ENCODE measurements at places on chromosomes 13 and 19. TPM values are rescaled to one million over a fixed set of nuclear protein-coding genes. Genes with fewer than 3 reads are reported as not detected.

MYO16 gene
- 1.1 TPM for total RNA-seq

CD33 gene
- total RNA-seq = 4.2 TPM

TICAM1 gene
- 3.0 TPM for total RNA-seq

GRCh38 chr13:60612593-60612992 lies 215.6 kb downstream of the TDRD3 start:
- H3K4me3 ChIP-seq = no peak overlapping the region
- no peaks in the 10 kb centered on the region for H3K36me3 ChIP-seq
- H3K27me3 ChIP-seq = no peaks in the 10 kb centered on the region
- no peak for DNase-seq
- H3K4me1 ChIP-seq = no peaks in the 10 kb centered on the region

GRCh38 chr19:42325896-42326771 lies 699 bp downstream of the MEGF8 start:
- H3K36me3 ChIP-seq = no peaks in the 10 kb centered on the region
- H3K4me1 ChIP-seq = peaks cover 41% of the 10 kb centered on the region
- H3K27me3 ChIP-seq = peaks cover 10% of the 10 kb centered on the region
- H3K4me3 ChIP-seq = peak overlapping the region; percentile 78

GRCh38 chr13:65881561-65882155 lies 1348.5 kb downstream of the PCDH9 start:
- H3K4me3 ChIP-seq = no peak overlapping the region
- no peaks in the 10 kb centered on the region for H3K4me1 ChIP-seq
- no peaks in the 10 kb centered on the region for H3K27me3 ChIP-seq
- DNase-seq = no peak
- no peak overlapping the region for H3K27ac ChIP-seq
- H3K36me3 ChIP-seq = no peaks in the 10 kb centered on the region

DNA sequence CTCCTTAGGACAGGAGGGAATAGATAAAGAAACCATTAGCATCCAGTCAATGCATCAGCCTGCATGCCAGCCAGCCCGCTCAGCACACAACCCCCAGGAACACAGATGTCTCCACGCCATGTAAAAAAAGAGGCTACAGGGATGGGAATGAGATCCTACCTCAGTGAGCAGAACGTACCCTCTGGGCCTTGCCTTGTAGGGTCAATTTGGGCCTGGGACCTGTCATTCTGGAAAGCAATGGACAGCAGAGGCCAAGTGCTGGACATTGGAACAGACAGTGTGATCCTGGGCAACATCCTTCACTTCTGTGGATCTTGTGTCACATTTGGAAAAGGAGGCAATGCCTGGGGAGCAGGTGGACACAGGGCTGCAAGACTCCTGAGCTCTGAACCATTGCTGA lies 26.0 kb downstream of the VSTM2B start:
- no peaks in the 10 kb centered on the region for H3K27me3 ChIP-seq
- H3K4me1 ChIP-seq = no peaks in the 10 kb centered on the region
- H3K36me3 ChIP-seq = no peaks in the 10 kb centered on the region

- no peak overlapping the region for H3K27ac ChIP-seq
- no peaks in the 10 kb centered on the region for H3K27me3 ChIP-seq
- no peaks in the 10 kb centered on the region for H3K4me1 ChIP-seq
- no peak overlapping the region for H3K4me3 ChIP-seq
- DNase-seq = no peak
These were observed 109.2 kb upstream of the MCF2L start for GRCh38 chr13:112859817-112860190.

DNA sequence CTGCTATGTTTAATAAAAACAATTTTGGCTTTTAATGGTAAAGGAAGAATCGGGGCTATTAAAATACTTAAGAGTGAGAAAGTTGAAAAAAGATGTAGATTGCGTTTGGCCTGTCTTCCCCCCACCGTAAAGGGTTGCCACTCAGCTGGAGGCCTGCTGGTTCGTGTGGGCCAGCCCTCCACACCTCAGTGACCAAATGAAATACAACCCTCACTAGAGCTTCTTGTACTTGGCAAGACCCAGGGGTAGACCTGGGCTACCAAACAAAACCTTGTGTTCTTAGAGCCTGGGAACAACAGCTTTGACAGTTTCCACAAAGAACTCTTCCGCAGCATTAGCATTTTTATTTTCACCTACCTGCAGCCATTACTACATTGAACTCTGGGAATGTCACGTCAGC lies 152.8 kb upstream of the PABPC3 start:
- H3K4me1 ChIP-seq = no peaks in the 10 kb centered on the region
- no peaks in the 10 kb centered on the region for H3K27me3 ChIP-seq
- H3K4me3 ChIP-seq = no peak overlapping the region
- DNase-seq = no peak
- H3K27ac ChIP-seq = no peak overlapping the region

DNA sequence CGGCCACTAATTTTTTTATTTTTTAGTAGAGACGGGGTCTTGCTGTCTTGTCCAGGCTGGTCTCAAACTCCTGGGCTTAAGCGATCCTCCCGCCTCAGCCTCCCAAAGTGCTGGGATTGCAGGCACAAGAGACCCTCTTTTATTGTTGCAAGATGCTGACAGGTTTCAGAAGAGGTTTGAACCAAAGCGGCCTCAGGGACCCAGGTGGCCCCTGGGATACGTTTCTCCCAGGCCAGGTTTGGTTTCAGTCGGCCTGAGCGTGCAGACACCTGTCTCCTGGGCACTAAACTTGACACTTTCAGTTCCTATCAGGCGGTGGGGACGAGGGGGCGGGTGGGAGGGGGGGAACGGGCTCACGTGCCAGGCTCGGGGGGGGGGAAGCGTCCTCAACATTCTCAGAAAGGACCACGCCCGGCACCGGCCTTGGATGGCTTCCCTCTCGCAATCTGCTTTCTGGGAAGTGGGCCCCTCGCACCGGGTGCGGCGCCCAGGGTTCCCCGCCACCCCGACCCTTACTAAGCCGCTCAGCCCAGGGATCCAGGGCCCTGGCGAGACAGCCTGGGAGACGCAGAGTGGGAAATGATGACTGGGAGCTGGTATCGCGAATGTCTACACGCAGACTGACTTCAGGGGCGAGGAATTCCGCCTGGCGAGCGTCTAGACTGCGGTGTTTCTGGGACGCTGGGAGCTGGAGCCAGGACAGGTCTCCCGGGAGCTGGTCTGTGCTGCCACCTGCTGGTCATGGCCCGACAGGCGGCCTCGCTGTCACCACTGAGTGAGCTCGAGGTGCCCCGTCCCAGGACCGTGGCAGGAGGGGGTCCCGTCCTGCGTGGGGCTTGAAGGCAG lies 91.6 kb downstream of the GNG7 start:
- peak overlapping the region; percentile 24 for H3K4me3 ChIP-seq
- no peaks in the 10 kb centered on the region for H3K27me3 ChIP-seq
- H3K36me3 ChIP-seq = no peaks in the 10 kb centered on the region
- H3K4me1 ChIP-seq = no peaks in the 10 kb centered on the region
- DNase-seq = peak; percentile 97
- H3K27ac ChIP-seq = peak overlapping the region; percentile 92

DNA sequence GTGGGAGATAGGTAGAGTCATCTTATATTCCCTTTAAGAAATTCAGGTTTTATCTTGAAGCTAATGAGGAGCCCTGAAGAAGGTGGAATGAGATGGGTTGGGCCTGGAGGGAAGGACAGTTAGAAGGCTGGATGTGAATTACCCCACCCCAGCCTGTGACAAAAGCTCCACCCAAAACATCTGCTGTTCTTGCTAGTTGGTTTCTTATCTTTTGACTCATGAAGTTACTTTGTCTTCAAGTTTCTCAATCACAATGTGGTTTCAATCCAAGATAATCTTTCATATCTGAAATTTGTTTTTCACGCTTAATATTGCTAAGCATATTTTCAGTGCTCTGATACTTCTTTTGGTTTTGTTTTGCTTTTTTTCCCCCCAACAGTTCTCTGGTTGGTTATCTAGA lies 38.3 kb upstream of the HMGB1 start:
- H3K27ac ChIP-seq = no peak overlapping the region
- H3K36me3 ChIP-seq = no peaks in the 10 kb centered on the region
- no peak overlapping the region for H3K4me3 ChIP-seq
- no peaks in the 10 kb centered on the region for H3K27me3 ChIP-seq
- DNase-seq = no peak

DNA sequence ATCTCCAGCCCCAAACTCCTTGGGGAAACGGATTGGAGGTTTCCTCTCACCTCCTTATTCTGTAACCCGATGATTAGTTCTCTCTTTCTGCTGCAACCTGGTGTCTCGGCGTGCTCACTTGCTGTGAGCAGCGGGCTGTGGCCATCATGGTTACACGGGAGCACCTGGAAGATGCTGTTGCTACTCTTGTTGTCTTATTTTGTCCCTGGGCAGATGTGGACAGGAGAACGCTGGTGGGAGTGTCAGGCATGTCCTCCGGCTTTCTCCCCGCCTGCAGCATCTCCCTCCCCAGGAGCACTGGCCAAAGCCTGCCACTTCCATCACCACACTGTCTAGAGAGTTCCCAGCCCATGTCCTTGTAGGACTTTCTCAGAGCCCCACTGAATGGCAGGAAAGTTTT lies 211.8 kb upstream of the ZNF536 start:
- peak; percentile 52 for DNase-seq
- H3K4me1 ChIP-seq = no peaks in the 10 kb centered on the region
- no peaks in the 10 kb centered on the region for H3K36me3 ChIP-seq
- H3K4me3 ChIP-seq = no peak overlapping the region
- H3K27ac ChIP-seq = no peak overlapping the region

DNA sequence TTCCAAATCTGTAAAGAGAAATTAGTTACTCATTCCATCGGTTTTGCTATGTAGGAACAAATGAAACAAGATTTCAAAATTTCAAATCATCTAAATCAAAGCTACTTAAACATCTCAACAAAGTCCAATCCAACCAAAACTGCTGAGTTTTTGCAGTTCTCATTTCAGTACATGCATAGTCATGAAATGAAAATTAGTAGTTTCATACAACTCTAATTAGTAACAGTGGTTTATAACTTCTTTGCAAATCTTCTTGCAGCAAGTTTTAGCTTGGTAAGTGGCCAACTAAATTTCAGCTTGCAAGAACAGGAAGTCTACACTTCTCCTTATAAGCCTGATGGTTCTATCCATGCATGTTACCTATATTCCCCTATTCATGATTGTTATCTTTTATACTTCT lies 75.6 kb downstream of the SPRY2 start:
- H3K27me3 ChIP-seq = no peaks in the 10 kb centered on the region
- DNase-seq = no peak
- H3K27ac ChIP-seq = no peak overlapping the region
- H3K36me3 ChIP-seq = no peaks in the 10 kb centered on the region

GRCh38 chr13:98068521-98068920 lies 74.4 kb upstream of the FARP1 start:
- DNase-seq = no peak
- H3K4me1 ChIP-seq = no peaks in the 10 kb centered on the region
- H3K4me3 ChIP-seq = no peak overlapping the region
- no peak overlapping the region for H3K27ac ChIP-seq

DNA sequence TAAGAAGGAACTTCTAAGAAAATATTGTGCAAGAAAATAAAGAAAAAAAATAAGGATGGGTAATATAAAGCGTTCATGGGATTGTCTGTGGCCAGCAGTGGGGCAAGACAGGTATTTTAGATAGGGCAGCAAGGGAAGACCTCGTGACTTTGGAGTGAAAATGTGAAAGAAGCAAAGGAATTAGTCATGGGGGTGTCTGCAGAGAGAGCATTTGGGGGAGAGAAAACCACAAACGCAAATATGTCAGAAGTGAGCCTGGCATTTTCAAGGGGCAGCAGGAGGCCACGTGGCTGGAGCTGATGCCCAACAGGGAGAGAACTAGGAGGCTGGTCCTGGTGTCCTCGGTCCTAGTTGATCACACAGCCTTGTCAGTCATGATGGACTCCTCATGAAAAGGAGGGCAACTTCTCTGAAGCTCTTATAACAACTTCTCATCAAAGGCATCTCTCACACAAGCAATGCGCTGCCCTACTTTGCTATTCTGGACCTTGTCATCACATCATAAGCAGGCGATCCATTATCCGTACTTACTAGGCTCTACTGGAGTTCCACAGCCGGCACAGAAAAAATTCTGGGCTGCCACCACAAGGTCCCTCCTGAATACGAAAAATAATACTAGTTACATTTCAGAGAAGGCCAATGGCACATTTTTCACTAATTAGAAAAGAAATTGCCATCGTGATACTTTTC lies 31.0 kb downstream of the RUBCNL start:
- H3K4me1 ChIP-seq = no peaks in the 10 kb centered on the region
- DNase-seq = no peak
- H3K4me3 ChIP-seq = no peak overlapping the region
- no peak overlapping the region for H3K27ac ChIP-seq

DNA sequence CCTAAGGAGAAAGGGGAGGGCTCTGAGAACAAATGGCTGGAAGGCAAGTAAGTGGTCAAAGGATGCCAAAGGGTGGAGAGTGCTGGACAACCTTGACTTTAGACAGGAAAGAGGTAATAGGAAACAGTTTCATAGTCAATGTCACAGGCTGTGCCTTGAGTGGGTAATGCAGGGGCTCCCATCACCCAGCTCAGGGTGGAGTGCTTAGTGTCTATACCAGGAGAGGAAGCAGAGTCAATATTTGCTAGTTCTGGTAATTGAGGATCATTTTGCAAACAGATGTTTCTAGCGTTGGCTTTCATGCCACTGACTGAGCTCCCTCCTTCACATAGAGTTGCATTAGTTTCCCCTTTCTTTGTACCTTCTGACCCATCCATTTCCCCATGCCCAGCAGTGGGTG lies 64.6 kb upstream of the KL start:
- H3K36me3 ChIP-seq = no peaks in the 10 kb centered on the region
- no peak overlapping the region for H3K4me3 ChIP-seq
- no peak for DNase-seq
- H3K27me3 ChIP-seq = no peaks in the 10 kb centered on the region

DNA sequence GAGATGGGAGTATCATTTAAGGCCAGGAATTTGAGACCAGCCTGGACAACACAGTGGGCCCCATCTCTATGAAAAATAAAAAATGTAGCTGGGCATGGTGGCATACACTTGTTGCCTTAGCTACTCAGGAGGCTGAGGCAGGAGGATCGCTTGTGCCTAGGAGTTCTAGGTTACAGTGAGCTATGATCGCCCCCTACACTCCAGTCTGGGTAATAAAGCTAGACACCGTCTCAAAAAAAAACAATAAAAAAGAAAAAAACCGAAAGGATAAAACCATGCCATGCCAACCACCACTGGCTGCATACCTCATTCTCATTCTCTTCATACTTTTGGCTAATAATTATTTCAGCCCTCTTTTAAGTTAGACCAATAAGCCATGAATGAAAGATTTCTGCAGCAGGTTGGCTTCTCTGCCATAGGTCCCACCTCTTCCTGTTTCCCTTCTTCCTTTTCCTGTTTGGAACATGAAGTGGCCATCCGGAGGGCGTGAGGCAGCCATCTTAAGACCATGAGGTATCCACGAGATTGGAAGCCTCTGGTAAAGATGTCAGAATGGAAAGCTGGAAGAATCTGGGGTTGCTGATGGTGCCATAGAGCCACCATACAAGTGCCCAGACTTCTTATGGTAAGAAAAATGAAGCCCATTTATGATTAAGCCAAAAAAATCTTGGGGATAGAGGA lies 171.3 kb downstream of the CACNA1A start:
- H3K27me3 ChIP-seq = no peaks in the 10 kb centered on the region
- H3K4me3 ChIP-seq = no peak overlapping the region
- no peaks in the 10 kb centered on the region for H3K4me1 ChIP-seq
- no peak for DNase-seq
- no peaks in the 10 kb centered on the region for H3K36me3 ChIP-seq

- peaks cover 78% of the 10 kb centered on the region for H3K36me3 ChIP-seq
- DNase-seq = peak; percentile 96
- H3K27me3 ChIP-seq = no peaks in the 10 kb centered on the region
- peak overlapping the region; percentile 22 for H3K4me3 ChIP-seq
- peak overlapping the region; percentile 80 for H3K27ac ChIP-seq
- H3K4me1 ChIP-seq = peaks cover 28% of the 10 kb centered on the region
These were observed 9.5 kb downstream of the GPX4 start for GRCh38 chr19:1113030-1113985.
